SW480 (cell line): ENCODE measurements at places on chromosomes 6 and 20.

DNA sequence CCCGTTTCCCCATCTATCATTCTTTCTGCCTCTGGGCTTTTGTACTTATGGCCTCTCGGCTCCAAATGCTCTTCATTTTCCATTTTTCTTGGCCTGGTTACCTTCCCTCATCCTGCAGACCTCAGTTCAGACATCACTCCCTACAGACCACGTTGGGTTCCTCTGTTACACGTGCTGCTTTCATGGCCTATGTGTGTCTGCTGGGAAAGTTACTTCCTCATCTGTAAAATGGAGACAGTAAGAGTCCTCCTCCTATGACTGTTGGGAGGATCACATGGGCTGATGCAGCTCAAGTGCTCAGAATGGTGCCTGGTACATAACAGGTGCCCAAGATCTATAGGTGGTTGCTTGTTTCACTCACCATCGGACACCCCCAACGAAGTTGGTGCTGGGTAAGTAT is 13.5 kb downstream of the KCNK17 start:
- DNase-seq, result no peak

- no peak for DNase-seq
These were observed 19.5 kb downstream of the KATNA1 start for GRCh38 chr6:149628875-149629510.

DNA sequence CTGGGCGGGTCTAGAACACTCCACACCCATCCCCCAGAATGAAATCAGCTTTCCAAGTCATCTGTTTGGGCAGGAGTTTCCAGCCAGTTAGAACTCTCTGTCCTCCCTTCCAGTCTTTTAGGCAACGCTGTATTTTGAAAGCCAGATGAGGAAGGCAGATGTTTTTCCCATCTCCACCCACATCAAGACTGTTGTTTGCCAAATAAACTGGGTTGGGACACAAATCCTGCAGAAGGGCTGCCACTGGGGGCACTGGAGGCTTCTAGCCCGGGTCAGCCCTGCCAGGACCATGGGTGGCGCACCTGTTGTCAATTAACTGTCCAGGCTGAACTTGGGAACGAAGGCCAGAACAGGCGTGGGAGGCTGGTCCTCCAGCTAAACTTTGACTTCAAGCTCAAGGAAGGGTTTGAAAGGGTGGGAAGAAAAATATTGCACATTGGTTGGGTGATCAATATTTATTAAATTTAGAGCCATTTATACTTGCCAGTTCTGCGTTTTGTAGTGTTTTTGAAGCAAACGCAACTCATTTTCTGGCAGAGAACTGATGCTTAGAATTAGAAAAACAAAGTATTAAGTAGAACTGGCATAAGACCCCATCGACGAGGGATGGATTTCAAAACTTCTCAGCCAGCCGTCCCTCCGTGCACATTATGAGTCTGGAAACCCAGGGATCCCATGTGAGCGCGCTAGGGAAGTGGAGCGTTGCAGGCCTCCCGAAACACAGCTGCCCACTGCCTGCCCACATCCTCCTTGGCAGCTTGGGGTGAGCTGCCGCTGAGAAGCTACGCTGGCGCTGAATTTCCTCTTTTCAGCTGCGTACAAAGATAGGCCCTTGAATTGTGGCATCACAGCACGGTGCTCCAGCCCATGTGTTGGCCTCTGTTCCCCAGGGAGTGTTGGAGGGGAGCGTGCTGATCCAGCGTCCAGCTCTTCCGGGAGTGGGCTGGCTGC is 297.4 kb downstream of the QKI start:
- peak; percentile 17 for DNase-seq

GRCh38 chr6:36986704-36987047 is 680 bp upstream of the MTCH1 start:
- DNase-seq, result peak; percentile 11

DNA sequence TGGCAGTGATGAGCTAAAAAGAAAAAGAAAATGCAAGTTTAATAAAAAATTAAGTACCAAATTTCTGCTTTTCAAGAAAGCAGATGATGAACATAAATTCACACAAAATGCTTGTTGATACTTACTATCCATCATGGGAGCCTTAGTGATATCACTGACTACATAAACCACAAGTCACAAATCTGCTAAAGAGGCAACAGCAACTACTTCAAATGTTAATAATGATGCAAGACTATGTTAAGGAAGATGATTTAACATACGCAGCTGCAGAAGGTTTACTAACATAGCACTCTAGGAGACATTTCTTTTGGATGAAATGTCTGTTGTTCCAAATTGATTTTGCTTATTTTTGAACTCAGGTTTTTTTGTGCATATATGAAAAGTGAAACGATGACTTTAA is 18.6 kb downstream of the FYN start:
- DNase-seq, result no peak

DNA sequence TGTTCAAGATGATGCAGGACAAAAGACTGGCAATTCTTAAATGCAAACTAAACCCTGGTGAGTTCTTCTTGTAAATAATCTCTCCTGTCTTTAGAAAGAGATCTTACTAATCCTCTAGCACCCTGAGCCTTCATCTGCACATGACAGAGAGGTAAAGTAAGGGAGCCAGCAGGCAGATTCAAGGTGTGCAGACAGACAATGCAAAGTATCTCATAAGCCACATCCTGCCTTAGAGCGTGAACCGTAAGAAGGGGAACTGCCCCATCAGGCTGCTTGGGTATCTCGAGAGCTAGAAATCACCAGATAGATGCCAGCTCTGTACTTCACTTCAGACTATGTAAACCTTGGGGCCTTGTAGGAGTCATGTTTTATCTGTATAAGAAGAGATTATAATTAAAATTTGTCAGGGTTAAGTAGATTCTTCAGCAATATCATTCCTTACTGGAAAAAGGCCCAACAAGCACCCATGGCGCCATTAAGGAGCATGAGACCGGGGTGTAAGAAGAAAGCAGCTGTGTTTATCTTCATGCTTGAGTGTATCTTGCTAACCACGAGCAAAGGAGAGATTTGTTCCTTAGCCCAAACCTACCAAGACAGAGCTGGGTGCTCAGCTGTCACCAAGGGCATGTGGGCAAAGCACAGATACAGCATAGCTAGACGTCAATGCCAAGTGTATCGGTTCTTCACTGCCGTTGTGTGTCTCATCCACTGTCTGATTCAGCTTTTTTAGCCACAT is 24.4 kb downstream of the CNR1 start:
- DNase-seq, result no peak

GRCh38 chr6:155765275-155766194 is 309.9 kb upstream of the NOX3 start:
- no peak for DNase-seq

DNA sequence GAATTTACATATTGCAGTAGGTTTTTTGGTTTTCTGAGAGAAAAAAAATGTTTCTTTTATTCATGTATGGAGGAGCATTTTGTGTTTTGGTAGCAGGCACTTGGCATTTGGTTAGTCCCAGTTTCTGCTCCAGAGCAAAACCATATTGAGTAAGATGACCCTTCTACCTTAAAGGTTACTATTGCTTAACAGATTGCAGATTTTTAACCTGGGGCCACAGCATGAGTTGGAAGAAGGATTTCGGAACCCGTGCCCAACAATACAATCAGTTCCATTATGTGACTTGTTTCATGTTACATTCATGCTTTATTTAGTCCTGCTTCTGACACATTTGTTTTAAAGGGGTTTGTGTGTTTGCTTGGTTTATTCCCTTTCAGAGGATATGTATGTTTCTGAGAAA is 496.3 kb downstream of the TFAP2B start:
- DNase-seq, result no peak

GRCh38 chr6:126927841-126928240 is 190.6 kb upstream of the RSPO3 start:
- DNase-seq, result no peak

- no peak for DNase-seq
These were observed 5.6 kb downstream of the PLCG1 start for GRCh38 chr20:41142919-41143318.

DNA sequence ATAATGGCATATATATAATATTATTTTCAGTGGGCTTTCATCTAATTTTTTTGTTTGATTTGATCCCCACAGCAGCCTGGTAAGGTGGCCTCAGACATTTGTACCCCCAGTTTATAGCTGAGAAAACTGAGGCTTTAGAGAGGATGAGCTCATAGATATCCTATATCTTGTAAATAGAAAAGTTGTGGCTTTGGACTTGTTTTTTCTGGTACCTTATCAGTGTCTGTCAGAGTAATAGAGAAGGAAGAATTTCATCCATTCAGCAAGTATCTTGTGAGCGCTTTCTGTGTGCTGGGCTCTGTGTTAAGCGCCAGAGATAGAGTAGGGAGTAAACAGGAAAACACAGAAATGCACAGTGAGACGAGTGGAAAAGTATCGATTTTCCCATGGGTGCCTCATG is 27.9 kb downstream of the TAF11 start:
- DNase-seq, result no peak

- no peak for DNase-seq
These were observed 10.6 kb upstream of the DLK2 start for GRCh38 chr6:43465948-43466347.

GRCh38 chr6:49463612-49463967 is 420 bp downstream of the CENPQ start:
- DNase-seq, result no peak

DNA sequence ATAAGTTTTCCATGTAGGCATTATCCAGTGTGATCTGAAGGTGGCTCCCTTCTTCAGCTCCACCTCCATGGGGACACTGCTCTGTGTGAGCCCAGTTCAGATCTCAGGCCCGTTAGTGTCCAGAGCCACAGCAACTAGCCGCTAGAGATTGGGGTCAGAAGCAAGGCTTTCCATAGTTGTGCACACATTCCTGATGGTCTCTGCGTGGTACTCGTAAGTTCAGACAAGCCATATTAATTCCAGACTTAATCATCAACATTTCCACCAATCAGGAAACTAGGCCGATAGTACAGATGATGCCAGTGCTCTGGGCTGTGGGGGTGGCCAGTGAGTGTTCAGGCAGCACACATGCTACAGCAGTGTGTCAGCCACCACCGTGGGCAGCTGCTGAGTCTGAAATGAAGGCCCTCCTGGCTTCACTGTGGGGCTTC is 17.5 kb upstream of the SYNCRIP start:
- DNase-seq, result peak; percentile 76

DNA sequence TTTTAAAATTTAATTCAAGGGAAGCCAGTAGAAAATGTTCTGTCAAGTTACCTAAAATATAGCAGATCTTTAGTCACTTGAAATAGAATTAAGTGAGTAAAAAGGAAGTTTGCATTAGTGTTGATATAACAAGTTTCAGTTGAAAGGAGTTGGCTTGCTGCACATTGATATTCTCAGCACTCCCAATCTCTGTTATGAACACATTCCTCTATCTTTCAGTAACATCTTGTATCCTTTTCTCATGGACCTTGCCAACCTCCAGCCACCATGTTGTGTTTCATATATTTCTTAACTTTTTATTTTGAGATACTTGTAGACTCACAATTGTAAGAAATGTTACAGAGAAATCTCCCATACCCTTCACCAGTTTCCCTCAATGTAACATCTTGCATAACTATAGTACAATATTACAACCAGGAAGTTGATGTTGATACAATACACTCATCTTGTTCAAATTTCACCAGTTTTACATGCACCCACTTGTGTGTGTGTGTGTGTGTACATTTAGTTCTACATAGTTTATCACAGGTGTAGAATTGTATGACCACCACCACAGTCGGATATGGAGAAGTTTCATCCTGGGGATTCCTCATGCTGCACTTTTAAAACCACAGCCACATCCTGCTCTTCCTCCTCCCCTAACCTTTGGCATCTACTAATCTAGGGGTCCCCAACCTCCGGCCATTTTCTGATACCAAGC is 20.2 kb upstream of the PAQR8 start:
- DNase-seq, result no peak

GRCh38 chr6:10852361-10852960 is 14.1 kb upstream of the MAK start:
- no peak for DNase-seq

- no peak for DNase-seq
These were observed 234.7 kb downstream of the BTBD9 start for GRCh38 chr6:38404900-38405556.
